Activated CD4-positive, alpha-beta T cell treated with anti-CD3 and anti-CD28 coated beads for 1 hour (primary cell): ENCODE measurements at places on chromosomes 4 and X.

DNA sequence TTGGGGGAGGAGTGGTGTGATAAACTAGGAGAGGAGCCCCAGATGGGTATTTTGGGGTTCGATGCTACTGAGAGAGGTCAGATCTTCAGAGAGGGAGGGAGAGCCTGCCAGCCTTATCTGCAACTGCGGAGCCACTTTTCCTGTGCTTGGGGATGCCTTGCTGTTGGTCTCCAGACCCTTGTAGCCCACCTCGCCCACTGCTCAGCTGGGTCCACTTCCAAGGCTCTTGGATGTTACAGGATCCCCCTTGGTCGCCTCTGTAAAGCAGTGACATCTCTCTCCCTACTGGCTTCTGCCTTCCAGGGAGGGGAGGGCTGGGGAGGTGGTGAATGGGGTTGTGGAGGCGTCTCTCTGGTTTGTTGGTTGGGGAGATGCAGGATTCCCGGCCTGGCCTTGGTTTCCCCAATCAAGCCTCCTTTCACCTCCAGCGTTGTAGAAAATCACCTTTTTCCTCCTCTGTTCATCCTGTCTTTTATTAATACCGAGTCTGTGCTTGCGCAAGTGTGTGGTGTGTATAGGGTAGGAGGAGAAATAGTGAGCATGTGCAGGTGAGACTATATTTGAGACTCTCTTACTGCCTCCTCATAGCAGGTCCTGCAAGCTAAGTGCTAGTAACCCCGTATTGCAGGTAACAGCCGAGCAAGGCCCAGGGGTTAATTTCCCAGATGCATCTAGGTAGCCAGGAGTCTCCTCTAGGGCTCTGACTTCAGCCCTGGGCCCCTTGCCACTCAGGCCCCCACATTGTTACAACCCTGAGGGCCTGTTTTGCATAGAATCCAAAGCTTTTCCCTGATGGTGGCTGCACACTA lies 337.4 kb downstream of the ARHGAP10 start:
- DNase-seq, result no peak

- DNase-seq, result no peak
Observed at GRCh38 chrX:30887721-30888120, 1.3 kb downstream of the TAB3 start.

DNA sequence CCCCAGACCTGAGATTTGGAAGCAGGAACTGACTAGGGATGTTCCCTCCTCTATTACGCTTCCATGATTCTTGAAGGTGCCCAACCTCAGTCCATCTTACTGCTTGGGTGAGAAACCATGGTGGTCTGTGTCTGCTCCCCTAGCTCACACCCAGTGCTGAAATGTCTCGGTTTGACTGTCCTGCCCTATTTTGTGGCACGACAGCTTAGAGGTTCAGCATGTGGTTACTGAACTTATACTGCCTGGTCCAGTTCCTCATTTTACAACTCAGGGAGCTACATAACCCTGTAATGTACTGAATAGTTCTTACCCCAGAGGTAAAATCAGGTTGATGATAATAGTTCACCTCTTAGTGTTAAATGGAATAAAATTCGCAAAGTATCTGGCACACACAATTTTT lies 203.1 kb downstream of the RBM46 start:
- no peak for DNase-seq

- no peak for DNase-seq
Observed at GRCh38 chr4:140839888-140840790, 84.0 kb upstream of the TBC1D9 start.

DNA sequence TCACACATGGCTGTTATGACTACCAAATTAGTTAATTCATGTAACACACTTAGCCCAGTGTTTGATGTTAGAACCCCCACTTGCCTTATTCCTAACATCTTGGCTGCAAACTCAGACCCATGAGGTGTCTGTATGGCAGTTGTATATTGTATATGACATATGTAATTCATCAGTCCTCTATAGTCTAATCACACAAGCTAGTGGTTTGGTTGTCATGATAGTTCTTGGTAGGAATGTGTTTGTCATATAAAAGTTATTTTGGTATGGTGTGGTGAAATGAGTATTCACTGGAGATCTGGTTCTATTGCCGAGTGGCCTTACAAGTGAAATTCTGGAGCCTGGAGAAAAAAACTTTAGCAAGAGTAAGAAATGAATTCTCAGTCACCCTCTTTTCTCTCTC lies 149.2 kb downstream of the AWAT2 start:
- DNase-seq, result no peak

- DNase-seq, result no peak
Observed at GRCh38 chr4:118327554-118328241, 25.1 kb downstream of the PRSS12 start.

DNA sequence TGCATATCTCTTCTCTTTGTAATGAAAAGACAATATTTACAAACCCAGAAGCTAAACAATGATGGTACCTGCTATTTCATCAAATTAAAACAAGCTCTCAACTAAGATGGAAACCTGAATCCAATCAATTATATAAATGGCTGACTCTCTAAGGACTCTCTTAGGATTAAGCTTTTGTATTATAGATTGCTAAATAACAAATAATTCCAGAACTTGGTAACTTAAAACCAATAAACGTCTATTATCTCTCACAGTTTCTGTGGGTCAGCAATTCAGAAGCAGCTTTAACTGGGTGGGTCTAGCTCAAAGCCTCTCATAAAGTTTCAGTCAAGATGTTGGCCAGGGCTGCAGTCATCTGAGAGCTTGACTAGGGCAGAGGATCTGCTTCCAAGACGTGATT lies 12.4 kb downstream of the PHKA2 start:
- DNase-seq, result no peak

- no peak for DNase-seq
Observed at GRCh38 chrX:49059201-49059600, 402 bp downstream of the CCDC120 start.

GRCh38 chrX:9227276-9227675 lies 193.3 kb upstream of the FAM9B start:
- no peak for DNase-seq

GRCh38 chr4:2798399-2799223 lies 5.7 kb downstream of the SH3BP2 start:
- DNase-seq, result no peak

DNA sequence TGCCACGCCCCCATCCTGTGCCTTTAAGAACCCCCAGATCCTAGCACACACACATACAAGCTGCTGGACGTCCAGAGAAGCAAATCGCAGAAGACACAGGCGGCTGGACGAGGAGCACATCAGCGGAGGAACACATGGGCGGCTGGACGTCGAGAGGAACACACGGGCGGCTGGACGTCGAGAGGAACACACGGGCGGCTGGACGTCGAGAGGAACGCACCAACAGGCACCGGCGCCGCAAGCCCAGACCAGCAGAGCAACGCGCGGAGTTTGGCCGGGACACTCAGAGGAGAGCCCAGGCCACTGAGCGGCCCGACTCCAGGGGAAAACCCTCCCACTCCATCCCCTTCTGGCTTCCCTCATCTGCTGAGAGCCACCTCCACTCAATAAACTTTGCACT lies 17.2 kb downstream of the ZCCHC13 start:
- no peak for DNase-seq

- DNase-seq, result no peak
Observed at GRCh38 chr4:94892051-94892450, 134.3 kb downstream of the BMPR1B start.

GRCh38 chr4:30386266-30386895 lies 333.8 kb upstream of the PCDH7 start:
- no peak for DNase-seq

GRCh38 chr4:87857789-87858188 lies 25.0 kb downstream of the MEPE start:
- no peak for DNase-seq

DNA sequence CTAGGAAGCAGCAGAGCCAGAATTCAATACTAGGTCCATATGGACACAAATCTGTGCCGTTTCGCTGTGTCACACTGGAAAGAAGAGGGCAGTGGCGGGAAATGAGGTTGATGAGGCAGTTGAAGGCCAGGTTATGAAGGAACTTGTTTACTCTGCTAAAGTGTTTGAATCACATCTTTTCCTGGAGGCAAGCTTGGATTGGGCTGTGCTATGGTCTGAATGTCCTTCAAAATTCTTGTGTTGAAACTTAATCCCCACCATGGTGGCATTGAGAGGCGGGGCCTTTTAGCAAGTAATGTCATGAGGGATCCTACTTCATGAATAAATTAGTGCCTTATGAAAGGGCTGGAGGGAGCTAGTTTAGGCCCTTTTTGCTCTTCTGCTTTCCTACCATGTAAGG lies 2.1 kb upstream of the ERCC6L start:
- DNase-seq, result no peak

DNA sequence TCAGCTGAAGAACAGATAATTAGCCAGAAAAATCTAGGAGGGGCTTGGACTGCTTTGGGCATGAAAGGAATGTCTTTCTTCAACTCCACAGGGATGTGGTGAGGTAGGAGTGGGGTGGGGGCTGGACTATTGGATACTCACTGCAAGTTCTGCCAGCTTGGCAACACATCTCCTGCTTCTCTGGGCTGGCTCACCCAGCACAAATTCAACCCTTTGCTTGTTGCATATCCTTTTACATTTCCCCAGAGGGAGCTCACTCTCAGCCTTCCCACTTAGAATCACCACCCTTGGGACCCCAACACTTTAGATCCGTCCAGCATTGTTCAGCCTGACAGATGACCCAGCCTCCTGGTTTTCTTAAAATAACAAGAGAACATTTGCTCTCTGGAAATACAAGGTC lies 120.6 kb downstream of the KDR start:
- no peak for DNase-seq

DNA sequence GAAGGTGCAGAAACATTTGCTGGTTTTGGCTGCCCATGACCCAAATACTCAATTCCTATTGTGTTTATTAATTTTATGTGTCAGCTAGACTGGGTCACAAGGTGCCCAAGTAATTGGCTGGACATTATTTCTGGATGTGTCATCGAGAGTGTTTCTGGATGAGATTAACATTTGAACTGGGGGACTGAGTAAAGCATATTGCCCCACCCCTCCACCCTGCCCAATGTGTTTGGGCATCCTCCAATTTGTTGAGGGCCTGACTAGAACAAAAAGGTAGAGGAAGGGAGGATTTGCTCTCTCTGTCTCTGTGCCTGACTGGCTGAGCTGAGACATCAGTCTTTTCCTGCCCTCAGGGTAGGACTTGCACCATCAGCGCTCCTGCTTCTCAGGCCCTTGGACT lies 29.7 kb upstream of the LCORL start:
- no peak for DNase-seq

DNA sequence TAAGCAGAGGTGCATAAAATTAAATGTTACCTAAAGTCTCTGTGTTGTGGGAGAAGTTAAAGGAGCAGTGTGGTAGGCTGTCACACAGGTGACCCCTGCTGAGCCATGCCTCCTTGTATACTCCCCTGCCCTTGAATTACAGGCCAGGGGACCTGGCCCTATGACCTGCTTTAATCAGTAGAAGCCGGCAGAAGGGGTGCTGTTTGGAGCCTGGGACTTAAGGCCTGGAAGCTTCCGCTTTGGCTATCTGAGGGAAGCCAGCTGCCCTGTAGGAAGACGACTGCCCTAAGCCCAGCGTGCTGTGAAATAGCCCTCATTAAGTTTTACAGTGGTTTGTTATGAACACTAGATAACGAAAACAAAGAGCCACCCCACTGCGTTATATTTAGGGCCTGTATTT lies 34.1 kb downstream of the SPINK2 start:
- no peak for DNase-seq

- no peak for DNase-seq
Observed at GRCh38 chr4:135120195-135120594, 918.6 kb upstream of the PABPC4L start.

GRCh38 chr4:1012034-1012739 lies 761 bp downstream of the FGFRL1 start:
- DNase-seq, result no peak

DNA sequence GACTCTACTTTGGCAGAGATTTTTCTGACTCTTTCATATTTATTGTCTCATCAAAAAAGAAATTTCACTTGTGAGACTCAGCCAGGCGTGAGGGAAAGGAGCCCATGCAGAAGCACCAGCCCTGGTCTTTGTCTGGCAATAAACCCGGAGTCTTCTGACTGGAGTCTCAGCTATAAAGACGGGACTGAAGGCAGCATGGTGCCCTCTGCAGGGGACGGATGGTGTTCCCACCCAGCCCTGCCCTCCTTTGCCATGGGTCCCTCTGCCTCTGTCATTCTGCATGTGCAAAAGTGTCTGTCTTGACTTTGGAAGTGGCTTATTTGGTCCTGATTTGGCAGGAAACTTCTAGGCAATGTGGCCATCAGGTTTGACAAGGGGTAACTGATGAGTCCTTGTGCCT lies 14.2 kb downstream of the ZNF185 start:
- DNase-seq, result no peak

DNA sequence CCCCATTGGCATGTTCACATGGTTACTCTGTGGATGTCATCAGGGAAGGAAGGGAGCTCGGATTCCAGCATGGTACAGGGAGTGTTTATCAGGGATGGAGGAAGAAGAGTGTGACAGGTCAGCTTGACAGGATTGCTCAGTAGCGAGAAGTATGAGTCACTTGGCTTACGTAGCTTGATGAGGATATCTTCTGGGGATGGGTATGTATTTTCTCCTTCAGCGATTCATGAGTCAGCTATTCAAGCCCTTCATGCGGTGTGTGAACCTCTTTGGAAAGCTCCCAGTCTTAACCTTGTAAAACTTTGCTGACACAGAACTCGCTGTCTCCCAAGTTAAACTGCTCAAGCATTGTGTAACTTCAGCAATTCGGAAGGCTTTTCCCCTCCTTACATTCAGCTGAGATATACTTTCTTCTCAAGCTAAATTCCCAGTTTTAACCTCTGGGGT lies 275.4 kb downstream of the ARHGAP10 start:
- DNase-seq, result no peak

DNA sequence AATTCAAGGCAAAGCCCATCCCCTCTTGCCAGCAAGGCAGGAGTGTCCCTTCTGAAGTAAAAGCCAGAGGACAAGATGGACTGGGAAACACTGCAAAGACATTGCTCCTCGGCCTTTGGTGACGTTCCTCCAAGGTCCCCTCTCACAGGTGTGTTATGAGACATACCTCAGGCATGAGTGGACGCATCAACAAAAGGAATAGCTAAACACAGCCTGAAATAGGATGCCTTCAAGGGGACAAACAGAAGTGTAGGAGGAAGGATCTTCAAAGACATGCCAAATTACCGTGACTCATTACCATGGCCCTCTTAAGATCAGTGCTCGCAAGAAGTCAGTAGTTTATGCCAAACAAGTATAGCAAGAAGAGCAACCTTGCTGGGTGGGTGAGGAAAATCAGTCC lies 6.0 kb upstream of the IDS start:
- DNase-seq, result no peak

- DNase-seq, result no peak
Observed at GRCh38 chr4:48653217-48654014, 126.7 kb downstream of the FRYL start.

- no peak for DNase-seq
Observed at GRCh38 chr4:117831060-117831683, 203.1 kb upstream of the NDST3 start.

GRCh38 chr4:113478032-113478431 lies 283.5 kb downstream of the CAMK2D start:
- no peak for DNase-seq

GRCh38 chr4:78432896-78433295 lies 118.7 kb upstream of the ANXA3 start:
- no peak for DNase-seq
